ENCODE measurements at places on chromosomes 16 and 17.

DNA sequence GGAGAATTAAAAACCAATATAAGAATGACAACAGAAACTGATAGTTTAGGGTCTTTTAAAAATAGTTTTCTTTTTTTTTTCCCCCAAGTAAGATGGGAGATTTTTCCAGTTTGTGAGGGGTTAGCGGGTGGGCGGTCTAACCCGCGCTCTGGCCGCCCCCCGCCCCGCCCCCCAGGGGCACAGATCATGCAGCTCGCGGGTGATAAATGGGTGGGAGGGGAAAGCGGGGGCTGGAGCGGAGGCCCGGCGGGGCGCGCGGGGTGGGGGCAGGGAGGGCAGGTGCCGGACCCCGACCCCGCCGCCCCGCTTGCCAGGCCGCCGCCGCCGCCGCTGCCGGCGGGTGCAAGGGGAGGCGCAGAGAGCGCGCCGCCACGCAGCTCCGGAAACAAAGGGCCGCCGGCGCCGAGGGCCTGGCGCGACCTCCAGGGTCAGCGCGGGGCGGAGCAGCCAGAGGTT, 60.1 kb upstream of the GSE1 start:
- no peak for DNase-seq

GRCh38 chr17:40191237-40192208, 14.3 kb downstream of the RAPGEFL1 start:
- DNase-seq, result peak; percentile 39

DNA sequence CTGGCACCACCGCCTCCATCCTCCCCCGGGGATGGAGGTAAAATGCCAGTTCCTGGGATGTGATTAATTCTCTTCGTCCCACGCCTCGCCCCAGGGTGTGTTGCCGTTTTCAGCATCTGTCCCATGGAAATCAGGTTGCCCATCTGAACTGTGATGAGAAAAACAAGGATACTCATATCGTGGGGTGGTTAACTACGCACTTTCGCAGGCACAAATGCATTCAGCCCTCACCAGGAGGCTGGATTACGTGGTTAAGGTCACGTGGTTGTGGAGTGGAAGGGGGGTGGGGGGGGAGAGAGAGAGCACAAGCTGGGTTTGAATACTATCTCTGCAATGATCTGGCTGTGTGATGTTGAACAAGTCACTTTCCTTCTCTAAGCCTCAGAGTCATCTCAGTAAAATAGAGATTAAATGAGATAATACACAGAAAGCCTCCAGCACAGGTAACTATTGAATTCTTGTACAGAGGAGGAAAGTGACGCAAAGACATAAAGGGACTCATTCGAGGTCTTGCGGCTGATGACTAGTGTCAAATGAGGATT, 74.7 kb downstream of the BMERB1 start:
- no peak for DNase-seq

DNA sequence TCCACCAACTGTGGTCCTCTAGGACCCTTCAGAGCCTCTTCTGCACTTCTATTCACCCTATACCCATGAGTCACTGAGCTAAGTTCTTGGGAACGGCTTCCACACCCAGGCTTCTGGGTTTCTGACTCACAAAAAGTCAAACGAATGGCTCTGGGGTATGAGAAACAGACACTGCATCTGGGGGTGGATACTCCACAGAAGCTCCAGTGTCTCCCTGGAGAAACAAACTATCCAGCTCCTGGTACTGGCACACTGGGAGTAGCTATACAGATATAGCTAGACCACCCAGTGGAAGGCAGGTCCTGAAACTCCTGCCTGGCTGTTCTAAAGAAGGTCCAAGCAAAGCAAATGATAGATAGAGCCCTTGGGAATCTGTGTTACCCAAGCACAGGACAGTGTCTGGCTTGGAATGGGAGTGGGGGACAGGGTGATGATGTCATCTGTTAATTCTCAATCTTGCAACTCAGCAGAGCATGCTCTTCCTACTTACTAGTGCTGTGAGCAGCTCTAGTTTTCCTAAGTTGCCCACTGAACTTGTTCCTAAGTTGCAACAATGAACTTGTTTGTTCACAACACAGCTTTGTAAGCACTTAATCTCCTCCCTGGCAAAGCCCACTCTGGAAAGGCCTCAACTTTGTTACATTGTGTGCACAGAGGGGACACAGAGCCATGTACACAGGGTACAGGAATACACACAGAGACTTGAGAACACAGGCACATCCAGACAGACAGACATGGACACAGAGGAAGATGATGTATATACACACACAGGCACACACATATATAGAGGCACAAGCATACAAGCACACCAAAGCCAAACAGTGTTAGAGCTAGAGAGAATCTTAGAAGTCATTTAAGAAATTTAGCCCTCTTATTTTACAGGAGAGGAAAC, 6.7 kb downstream of the MMP28 start:
- no peak for DNase-seq

DNA sequence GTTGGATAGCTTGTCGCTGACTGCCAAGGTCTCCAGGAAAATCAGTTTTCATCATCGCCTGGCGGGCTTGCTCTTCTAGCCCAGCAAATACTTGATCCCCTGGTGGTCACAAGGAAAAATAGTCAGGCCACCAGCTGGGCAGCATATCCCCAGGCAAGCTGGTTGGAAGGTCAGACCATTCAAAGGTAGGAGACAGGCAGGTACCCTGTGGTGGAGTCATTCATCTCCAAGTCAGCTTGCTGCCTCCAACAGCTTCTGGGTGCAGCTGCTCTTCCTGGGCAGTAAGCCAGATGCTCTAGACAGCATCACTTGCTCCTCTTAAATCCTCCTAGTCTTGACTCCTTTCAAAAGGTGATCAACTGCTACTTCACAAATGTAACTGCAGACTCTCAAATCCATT, 16.0 kb downstream of the ZNF821 start:
- no peak for DNase-seq

DNA sequence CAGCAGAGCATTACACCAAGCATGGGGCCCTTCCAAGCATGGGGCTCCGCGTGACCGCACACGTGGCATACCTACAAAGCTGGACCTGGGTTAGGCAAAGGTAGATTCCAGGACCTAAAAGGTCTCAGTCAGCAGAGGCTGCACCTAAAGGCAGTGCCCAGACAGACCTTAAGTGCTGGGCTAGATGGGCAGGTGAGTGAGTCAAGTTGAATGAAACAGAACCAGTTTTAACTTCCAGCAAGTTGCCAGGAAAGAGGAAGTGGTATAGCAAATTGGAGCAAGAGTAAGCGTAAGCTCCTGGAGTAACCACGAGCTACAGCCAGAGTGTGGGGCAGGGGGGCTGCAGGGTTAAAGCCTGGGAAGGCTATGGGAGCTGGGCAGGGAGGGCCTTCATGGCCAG, 49.5 kb downstream of the SRCIN1 start:
- no peak for DNase-seq

DNA sequence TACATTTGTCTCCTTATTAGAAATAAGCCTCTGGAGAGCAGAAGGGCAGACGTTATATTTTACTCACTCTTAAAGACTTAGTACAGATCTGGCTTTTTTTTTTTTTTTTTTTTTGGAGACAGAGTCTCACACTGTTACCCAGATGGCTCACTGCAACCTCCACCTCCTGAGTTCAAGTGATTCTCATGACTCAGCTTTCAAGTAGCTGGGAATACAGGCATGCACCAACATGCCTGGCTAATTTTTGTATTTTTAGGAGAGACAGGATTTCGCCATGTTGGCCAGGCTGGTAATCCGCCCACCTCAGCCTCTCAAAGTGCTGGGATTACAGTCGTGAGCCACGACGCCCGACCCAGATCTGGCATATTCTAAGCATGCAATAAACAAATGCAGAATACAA, 36.4 kb upstream of the TMEM97 start:
- DNase-seq, result no peak

GRCh38 chr16:57204675-57205074, 18.5 kb downstream of the RSPRY1 start:
- DNase-seq, result no peak

DNA sequence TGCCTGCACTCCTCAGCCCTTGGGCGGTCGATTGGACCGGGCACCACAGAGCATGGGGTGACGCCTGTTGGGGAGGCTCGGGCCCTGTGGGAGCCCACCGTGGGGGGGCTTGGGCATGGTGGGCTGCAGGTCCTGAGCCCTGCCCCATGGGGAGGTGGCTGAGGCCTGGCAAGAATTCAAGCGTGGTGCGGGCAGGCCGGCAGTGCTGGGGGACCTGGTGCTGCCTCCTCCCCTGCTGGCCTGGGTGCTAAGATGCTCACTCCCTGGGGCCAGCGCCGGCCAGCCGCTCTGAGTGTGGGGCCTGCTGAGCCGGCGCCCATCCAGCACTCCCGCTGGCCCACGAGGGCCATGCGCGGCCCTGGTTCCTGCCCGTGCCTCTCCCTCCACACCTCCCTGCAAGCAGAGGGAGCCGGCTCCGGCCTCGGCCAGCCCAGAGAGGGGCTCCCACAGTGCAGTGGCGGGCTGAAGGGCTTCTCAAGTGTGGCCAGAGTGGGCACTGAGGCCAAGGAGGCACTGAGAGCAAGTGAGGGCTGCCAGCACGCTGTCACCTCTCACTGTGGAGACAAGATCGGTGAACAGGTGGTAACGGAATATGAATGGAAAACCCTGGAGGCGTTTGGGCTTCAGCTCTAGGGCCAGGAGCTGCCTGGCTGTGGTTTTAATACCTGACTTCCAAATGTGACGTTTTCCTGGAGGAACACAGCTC, 28.5 kb downstream of the ST6GALNAC1 start:
- DNase-seq, result no peak

- DNase-seq, result no peak
Observed at GRCh38 chr16:84597931-84598351, 19.9 kb downstream of the COTL1 start.

- no peak for DNase-seq
Observed at GRCh38 chr16:88355093-88355388, 27.7 kb upstream of the ZNF469 start.

GRCh38 chr17:58560511-58560910, 46.1 kb upstream of the MTMR4 start:
- no peak for DNase-seq

DNA sequence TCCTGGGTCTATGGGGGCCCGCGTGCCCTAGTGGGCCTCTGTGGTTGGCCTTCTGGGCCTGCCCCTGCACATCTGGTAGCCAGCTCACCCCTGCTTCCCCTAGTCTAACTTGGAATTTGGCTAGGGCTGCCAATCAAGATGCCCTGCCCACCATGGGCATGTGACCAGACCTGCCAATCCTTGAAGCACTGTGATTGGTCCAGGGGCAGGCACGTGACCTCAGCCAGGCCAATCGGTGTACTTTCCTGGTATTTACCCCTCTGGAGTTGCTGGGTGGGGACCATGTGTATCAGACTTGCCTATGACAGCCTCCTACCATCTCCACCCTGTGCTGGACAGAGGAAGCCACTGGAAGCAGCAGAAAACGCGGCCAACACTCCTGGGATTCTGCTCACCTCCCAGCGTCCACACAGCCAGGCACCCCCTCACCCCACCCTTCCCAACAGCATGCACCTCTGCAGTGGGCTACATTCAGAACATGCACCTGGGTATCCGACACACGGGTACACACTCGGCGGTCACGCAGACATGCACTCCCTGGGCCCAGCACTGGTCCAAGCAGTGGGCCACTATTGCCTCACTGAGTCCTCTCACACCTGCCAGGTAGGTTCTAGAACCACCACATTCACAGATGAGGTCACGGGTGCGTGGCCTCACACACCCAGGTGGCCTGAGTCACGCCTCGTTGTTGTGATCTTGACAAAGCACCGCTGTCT, 96.9 kb downstream of the RBFOX3 start:
- DNase-seq, result no peak

- peak; percentile 34 for DNase-seq
Observed at GRCh38 chr17:64130559-64131001, 636 bp upstream of the ERN1 start.

DNA sequence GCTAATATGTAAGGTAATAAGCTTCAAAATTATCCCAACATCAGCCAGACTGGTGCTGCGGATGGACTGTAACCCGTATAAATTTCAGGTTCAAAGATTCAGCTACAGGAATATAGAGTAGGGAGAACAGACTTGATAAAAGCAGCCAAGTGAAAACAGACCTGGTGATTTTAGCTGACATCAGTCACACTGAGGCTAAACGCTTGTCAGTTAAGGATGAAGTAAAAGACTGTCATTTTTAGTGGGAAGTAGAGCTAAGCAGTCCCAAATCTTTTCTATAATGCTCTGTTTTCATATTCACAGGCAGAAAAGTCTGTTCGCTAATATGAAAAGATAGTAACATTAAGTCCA, 35.4 kb downstream of the CMTM4 start:
- DNase-seq, result no peak

- DNase-seq, result peak; percentile 49
Observed at GRCh38 chr17:50198026-50198669, 3.3 kb downstream of the COL1A1 start.

GRCh38 chr17:63996430-63997182, 1.5 kb upstream of the PRR29 start:
- no peak for DNase-seq

DNA sequence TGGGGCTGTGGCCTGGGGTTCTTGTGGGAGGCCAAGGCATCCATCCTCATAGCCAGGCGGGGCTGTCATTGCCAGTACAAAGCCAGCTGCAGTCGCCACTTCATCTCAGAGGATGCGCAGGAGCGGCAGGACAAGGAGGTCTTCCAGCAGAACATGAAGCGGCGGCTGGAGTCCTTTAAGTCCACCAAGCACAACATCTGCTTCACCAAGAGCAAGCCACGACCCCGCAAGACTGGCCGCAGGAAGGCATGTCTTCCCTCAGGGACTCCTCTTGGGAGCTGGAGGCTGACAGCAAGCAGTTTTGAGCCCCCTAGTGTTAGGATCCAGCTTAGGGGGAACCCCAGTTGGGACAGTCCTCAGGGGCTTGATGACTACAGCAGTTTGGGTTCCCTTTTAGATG, 15.1 kb upstream of the PLEKHG4 start:
- DNase-seq, result no peak

- no peak for DNase-seq
Observed at GRCh38 chr17:41057547-41057946, 2.4 kb downstream of the KRTAP2-3 start.

- DNase-seq, result no peak
Observed at GRCh38 chr17:44587339-44587738, 30.1 kb downstream of the FZD2 start.

DNA sequence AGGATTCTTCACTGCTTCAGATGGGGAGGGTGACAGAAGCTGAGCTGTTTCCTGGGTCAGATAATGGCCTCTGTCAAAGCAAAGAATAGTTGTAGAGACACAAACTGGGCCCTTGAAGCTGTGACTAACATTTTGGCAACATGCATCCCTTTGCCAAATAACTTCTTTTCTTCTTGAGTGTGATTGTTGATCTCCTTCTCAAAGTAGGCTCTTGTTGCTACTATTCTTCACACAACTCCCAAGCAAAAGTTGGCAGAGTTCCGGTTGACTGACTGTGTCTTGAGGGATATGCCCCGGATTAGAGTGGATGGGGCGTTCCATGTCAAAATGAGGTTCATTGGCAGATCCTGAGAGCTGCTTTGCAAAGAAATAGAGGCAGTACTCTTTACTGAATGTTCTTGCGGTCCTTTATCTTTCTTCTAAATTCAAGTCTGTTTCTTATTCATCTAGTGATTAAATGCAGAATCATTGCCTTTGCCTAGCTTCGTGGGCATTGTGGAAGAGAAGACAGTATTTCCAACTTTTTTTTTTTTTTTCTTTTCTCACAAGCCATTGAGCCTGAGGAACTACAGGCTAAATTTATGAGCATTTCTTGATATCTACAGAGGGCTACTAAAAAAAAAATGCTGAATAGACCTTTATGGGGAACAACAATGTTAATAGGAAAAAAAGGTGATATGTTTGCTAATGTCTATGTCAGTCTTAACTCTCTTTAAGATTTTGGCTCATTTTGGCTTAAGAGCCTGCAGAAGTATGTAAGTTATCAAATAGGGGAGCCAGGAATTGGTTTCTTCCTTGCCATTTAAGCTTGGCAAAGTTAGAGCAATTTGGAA, 5.8 kb downstream of the WIPF2 start:
- DNase-seq, result no peak

GRCh38 chr17:11330006-11330405, 89.0 kb downstream of the SHISA6 start:
- no peak for DNase-seq

Measured in stimulated activated CD4-positive, alpha-beta T cell treated with anti-CD3 and anti-CD28 coated beads, Interleukin-15, amount 100 ng/mL, for 1 hour (primary cell).